Immature natural killer cell (primary cell): ENCODE measurements at places on chromosomes 12 and 14. TPM values are rescaled to one million over a fixed set of nuclear protein-coding genes. Genes with fewer than 3 reads are reported as not detected.

GRCh38 chr14:65620195-65620594 is 207.7 kb downstream of the FUT8 start:
- no peaks in the 10 kb centered on the region for H3K27me3 ChIP-seq
- H3K4me3 ChIP-seq, result no peak overlapping the region
- H3K36me3 ChIP-seq, result peaks cover 9% of the 10 kb centered on the region
- no peaks in the 10 kb centered on the region for H3K4me1 ChIP-seq

GRCh38 chr12:22626406-22626805 is 1.4 kb downstream of the ETNK1 start:
- peak overlapping the region; percentile 94 for H3K4me3 ChIP-seq
- peaks cover 1% of the 10 kb centered on the region for H3K36me3 ChIP-seq
- H3K27ac ChIP-seq, result peak overlapping the region; percentile 91
- peaks cover 69% of the 10 kb centered on the region for H3K4me1 ChIP-seq

DNA sequence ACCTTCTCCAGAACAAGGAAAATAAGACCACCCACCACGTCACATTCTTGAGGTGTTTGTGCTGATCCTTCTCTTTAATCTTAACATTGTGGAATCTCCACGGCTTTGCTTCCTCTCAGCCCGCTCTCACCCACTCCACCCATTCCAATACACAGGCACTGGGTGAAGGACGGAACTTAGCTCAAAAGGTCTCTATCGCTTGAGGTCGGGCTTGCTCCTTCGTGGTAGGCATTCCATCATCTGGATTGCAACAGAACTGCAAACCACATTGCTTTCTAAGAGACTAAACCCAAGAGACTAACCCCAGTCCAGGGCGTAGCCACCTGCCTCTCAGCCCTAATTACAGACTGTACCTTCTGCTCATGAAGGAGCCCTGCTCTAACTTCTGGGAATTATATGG is 24.0 kb upstream of the MDM2 start:
- peaks cover 3% of the 10 kb centered on the region for H3K36me3 ChIP-seq
- H3K4me3 ChIP-seq, result no peak overlapping the region
- DNase-seq, result no peak
- H3K27ac ChIP-seq, result no peak overlapping the region
- H3K27me3 ChIP-seq, result no peaks in the 10 kb centered on the region

CREBL2 gene
- polyA plus RNA-seq, result 21.4 TPM

KIF5A gene
- polyA plus RNA-seq, result not detected

DNA sequence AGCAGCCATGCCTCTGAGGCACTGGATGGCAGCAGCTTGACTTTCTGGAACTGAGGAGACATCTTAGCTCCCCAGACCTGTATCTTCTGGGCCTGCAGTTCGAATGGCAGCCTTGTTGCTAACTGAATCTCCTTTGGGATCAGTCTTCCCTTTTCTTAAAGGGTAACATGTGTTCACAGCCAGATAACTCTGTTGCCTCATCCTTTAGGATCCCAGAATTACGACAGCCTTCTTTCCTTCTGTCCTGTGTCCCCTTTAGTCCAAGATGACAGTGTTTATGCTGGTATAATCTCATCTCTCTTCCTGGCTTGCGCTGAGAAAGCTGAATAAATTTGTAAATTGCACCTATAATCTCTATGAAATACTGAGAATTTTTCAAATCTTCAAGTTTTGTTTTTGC is 9.1 kb upstream of the ERC1 start:
- H3K4me1 ChIP-seq, result no peaks in the 10 kb centered on the region
- H3K4me3 ChIP-seq, result no peak overlapping the region
- H3K36me3 ChIP-seq, result no peaks in the 10 kb centered on the region
- no peaks in the 10 kb centered on the region for H3K27me3 ChIP-seq
- H3K27ac ChIP-seq, result no peak overlapping the region

DNA sequence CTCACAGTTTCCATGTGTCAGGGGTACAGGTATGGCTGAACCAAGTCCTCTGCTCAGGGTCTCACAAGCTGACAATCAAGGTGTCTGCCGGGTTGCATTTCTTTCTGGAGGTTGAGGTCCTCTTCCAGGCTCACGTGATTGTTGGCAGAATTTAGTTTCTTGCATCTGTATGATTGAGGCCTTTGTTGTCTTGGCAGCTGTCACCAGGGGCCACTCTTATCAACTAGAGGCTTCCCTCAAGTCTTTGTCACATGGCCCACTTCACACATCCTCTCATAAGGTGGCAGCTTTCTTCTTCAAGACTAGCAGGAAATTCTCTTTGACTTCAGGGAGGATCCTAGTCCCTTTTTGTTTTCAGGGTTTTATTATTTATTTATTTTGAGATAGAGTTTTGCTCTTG is 46.0 kb upstream of the FOS start:
- peak overlapping the region; percentile 89 for H3K27ac ChIP-seq
- peaks cover 5% of the 10 kb centered on the region for H3K27me3 ChIP-seq
- DNase-seq, result peak; percentile 76
- no peaks in the 10 kb centered on the region for H3K36me3 ChIP-seq
- H3K4me3 ChIP-seq, result peak overlapping the region; percentile 49
- peaks cover 64% of the 10 kb centered on the region for H3K4me1 ChIP-seq
